ENCODE measurements at places on chromosomes 2 and 18.

DNA sequence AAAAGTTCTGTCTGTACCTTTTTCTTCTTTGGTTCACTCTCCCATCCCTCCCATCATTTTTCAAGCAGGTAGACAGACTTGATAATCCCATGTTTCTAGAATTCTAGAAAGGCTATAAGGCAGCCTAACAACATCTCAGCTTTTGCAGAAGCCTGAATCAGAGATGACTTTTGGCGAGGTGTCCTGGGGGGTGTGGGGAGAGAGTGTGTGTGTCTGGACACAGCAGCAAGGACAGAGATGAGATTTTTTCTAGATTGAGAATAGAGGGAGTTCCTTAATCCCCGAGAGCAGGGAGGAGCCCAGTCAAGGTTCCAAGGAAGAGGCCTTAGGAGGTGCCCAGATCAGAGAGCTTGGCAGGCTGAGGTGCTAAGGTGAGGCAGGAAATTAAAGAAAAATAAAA lies 22.0 kb upstream of the LAPTM4A start:
- no peak for DNase-seq

DNA sequence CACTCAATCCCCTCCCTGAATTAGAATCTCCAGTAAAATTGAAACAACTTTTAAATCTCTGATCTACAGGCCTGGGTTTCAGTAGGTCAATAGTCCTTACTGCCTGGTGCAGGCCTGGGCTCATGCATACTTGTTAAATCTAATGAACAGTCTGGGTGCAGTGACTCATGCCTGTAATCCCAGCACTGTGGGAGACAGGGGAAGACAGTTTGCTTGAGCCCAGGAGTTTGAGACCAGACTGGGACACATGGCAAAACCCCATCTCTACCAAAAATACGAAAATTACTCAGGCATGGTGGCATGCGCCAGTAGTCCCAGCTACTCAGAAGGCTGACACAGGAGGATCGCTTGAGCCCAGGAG lies 94.7 kb upstream of the SP3 start:
- no peak for DNase-seq

DNA sequence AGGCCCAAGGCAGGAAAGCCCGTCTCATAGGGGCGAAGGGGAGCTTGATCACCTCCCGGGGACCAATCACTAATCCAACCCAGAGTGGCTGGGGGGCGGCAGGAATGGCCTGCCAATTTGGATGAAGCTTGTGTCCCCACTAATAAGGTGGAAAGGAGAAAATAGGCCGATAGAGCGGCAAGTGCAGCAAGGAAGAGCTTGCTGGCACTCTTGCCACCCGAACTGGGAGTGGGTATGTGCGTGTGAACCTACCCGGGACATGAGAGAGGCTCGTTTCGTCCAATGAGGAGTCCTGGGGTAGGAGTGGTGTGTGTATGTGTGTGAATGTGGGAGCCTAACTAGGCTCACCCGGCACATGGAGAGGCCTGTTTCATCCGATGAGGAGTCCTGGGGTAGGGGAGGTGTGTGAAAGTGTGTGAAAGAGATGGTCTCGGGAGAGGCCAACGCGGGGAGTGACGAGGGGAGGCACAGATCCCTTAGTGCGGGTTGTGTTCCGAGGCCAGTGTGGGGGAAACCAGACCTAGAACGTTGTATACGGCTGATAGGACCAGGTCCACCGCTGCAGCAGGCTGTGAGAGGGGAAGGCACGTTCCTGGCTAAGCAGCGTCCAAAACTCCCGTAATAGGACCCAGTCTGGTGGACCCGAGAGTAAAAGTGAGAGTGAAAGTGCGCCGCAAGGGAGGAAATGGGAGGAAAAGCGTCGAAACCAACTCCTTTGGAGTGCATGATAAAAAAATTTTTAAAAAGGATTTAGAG lies 47.1 kb upstream of the SELENOI start:
- DNase-seq, result no peak

GRCh38 chr2:128103407-128103806 lies 12.4 kb downstream of the UGGT1 start:
- DNase-seq, result no peak

- no peak for DNase-seq
Observed at GRCh38 chr2:123993728-123994323, 31.3 kb upstream of the CNTNAP5 start.

DNA sequence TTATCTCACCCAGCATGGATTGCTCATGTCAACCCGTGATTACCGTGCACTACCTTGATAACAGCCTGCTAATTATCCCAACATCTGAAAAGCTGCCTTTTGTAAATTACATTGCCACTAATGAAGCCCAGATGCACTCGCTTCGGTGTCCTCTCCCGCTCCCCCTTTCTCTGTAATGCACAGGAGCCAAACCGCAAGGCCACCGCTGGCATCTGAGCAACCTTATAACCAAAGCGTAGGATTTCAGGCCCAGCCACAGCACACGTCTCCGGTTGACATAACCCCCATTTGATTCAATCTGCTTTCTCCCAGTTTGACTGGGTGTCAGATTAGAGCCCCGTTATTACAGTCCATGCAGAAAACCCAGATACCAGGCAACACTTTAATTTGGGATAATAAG lies 341.2 kb downstream of the ALK start:
- no peak for DNase-seq

DNA sequence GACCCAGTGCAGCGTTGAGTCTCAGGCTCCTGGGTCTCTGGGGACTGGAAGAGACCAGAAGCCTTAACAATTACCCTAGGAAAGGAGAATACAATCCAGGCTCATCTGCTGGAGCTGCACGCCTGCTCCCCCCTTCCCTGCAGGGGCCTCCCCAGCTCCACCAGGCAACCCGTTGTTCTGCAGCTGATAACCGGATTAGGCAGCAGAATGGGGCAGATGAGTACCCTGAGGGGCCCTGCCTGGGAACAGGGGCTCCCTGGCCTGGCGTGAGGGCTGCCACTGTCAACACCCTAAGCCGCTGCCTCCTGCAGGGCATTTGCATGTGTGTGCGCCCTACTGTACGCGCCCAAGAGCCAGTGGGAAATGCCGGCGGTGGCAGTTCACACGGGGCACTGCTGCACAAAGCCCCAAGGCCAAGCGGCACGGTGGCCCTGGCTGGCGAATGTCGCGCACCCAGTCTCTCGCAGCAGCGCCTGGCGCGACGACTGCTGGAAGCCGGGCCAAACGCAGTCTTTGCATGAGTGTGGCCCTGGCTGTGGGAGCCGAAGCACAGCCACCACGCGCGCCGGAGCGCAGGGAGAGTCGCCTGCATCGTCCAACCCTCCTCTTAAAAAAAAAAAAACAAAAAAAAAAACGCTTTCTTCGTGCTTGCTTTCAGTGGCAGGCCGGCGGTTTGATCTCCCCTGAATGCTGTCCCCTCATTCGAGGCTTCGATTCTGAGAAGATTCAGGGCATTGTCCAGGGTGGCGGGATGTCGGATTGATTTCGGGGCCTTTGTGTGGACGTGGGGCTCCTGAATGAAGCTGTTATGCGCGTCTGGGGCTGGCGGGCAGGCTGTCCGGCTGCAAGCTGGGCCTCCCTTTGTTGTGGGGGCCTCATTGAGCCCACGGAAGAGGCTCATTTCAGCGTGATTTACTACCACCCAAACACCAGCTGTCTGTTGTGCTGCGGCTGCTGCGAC lies 63.8 kb downstream of the SETBP1 start:
- no peak for DNase-seq

- no peak for DNase-seq
Observed at GRCh38 chr2:102107741-102108070, 34.8 kb upstream of the IL1R1 start.

GRCh38 chr2:66568650-66569300 lies 133.8 kb downstream of the MEIS1 start:
- DNase-seq, result no peak

GRCh38 chr18:42274488-42275137 lies 319.6 kb downstream of the PIK3C3 start:
- no peak for DNase-seq

DNA sequence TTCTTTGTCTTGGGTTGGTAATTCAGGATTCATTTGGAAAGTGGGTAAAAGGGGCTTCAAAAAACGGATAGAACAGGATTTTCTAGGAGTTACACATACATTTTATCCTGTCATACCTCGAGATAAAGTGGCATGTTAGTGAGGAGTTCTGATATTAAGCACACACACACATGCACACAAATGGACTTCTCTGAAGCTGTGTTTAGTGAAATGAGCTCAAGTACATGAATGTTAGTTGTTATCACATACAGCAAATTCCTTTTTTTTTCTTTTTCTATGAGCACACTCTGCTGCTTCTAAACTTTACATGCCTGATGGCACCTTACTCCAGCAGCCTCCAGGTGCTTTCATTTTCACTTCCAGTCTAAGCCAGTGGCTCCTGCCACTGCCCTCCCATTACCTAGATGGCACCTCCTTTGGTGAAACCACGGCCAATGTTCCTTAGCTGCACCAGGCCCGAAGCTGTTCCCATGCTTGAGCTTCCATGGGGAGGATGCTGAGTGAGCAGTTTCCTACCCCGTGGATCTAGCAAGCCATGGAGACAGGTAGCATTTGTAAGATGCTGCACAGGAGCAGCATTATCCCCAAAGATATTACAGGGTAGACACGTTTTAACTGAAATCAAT lies 49.7 kb downstream of the STAT1 start:
- no peak for DNase-seq

DNA sequence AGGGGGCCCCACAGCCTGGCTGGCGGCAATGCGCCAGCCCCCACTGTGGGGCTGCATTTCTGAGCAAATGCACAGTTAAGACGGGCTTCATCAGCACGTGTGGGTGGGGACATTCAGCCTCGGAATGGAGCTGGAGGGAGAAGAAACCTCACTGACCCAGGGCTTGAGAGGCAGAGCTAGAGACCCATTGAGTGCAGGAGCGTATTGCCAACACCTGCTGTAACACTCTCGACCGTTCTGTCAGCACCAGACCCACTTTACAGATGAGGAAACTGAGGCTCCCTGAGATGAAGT lies 200.9 kb upstream of the RAB6C start:
- no peak for DNase-seq

- DNase-seq, result no peak
Observed at GRCh38 chr2:84646514-84646913, 130.2 kb downstream of the DNAH6 start.

DNA sequence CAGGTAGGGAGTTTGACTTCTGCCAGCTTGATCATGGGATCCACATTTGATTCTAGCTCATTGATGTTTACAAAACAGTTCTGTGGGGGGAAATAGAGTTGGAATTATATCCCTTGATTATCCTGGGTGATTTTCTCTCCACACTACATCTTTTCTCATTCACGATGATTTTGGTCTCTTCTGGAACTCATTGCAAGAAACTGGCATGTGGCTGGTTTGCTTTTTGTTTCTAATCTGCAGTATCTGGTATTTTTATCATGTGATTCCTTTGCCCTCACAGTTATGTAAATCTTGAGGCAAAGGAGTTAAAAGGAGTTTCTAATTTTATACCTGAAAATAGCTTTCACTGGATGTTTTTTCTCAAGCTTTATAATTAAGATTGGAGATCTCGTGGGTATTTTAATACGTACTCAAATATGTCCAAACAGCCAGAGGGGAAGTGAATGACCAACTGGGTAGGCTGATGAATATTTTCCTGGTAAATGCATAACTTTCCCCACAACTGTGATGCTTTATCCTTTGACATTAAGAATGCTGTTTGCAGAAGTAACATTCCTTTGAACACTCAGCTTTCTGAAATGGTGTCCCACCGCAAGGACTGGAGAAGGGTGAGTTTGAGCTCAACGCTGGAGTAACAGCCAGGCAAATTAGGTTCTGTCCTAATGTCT lies 502.9 kb upstream of the ZEB2 start:
- no peak for DNase-seq

GRCh38 chr2:196145256-196145655 lies 26.1 kb downstream of the STK17B start:
- DNase-seq, result no peak

DNA sequence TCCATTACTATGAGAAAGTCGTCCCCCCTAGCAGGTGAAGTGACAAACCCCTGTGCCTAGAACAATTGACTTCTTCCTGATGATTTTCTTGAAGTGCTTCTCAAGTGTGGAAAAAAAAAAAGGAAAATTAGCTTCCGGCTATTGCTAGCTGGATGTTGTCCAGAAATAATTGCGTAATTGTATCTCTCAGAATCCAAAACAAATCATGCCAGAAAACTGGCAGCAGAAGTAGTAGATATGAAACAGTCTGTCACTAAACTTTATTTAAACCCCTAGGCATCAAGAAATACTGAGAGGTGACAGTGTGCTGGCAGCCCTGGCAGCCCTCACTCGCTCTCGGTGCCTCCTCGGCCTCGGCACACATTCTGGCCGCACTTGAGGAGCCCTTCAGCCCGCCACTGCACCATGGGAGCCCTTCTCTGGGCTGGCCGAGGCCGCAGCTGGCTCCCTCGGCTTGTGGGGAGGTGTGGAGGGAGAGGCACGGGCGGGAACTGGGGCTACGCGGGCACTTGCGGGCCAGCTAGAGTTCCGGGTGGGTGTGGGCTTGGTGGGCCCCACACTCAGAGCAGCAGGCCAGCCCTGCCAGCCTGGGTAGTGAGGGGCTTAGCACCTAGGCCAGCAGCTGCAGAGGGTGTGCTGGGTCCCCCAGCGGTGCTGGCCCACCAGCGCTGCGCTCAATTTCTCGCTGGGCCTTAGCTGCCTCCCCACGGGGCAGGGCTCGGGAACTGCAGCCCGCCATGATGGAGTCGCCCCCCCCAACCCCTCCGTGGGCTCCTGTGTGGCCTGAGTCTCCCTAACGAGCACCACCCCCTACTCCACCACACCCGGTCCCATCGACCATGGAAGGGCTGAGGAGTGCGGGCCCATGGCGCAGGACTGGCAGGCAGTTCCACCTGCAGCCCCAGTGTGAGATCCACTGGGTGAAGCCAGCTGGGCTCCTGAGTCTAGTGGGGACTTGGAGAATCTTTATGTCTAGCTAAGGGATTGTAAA lies 80.5 kb upstream of the ABCA12 start:
- DNase-seq, result no peak

GRCh38 chr2:206935991-206936842 lies 3.1 kb upstream of the CPO start:
- no peak for DNase-seq

GRCh38 chr18:7779211-7779610 lies 212.1 kb downstream of the PTPRM start:
- DNase-seq, result no peak

- DNase-seq, result no peak
Observed at GRCh38 chr2:179059026-179059700, 9.2 kb upstream of the CCDC141 start.

- no peak for DNase-seq
Observed at GRCh38 chr2:74316627-74317295, 26.5 kb downstream of the SLC4A5 start.

- no peak for DNase-seq
Observed at GRCh38 chr2:84640411-84640810, 124.1 kb downstream of the DNAH6 start.
